AG09319 (cell line): ENCODE measurements at places on chromosomes 2 and 18.

- DNase-seq: no peak
Measured at GRCh38 chr2:109370399-109371035, 241.5 kb downstream of the SH3RF3 start.

- DNase-seq: no peak
Measured at GRCh38 chr2:88950010-88950409, 258.5 kb downstream of the RPIA start.

- DNase-seq: no peak
Measured at GRCh38 chr2:29865512-29865911, 55.9 kb downstream of the ALK start.

DNA sequence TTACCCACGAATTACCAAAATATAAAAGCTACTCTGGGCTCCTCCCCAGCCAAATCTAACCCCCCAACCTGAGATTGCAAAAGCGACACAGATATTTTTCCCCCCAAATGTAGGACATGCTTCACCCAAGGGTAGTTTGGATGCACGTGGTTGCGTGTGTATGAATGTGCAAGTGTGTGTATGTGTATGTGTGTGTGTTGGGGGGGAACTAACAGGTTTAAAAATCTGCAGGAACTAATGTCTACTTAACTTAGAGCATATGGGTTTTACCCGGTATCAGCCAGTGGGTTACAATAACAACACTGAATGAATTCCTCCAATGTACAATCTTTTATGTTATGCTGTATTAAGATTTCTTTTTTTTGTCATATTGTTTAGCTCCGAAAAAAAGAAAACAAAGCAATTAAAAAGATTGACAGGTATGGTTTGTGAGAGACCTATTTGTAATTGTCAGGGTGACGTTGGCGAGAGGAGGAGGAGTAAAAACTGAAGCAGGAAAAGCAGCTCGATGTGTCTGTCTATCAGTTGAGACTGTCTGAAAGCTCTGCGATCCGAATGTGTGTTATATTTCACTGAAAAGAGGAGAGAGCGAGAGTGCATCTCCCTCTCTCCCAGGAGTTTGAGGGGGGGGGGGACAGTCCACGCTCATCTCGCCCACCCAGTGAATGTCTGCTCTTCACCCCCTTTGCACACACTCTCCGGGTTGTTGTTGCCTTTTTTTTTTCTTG, at the start of gene TSHZ1:
Gene TSHZ1 (plus strand): TSS at position 524 of the 728 bp plus-strand sequence. CDS start 1,080 bp downstream, outside the sequence.
- no peak for DNase-seq

DNA sequence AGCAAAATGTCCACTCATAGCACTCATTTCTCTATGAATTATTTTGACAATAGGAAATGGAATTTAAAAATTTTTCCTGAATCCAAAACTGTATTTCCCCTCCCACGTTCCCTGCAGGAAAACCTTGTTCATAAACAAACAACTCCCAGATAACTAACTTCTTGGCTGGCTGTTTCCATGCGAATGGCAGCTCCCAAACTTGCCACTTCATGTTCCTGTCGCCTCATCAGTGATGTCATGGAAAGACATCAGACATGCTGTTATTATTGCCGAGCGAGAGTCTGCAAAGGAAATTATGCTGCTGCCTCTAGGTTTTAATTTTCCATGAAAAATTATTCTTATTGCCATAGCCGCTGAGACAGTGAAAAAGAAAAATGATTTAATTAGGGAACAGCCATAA, 117.0 kb upstream of the RIOK3 start:
- no peak for DNase-seq

GRCh38 chr2:2540406-2540805, 209.3 kb upstream of the MYT1L start:
- no peak for DNase-seq

DNA sequence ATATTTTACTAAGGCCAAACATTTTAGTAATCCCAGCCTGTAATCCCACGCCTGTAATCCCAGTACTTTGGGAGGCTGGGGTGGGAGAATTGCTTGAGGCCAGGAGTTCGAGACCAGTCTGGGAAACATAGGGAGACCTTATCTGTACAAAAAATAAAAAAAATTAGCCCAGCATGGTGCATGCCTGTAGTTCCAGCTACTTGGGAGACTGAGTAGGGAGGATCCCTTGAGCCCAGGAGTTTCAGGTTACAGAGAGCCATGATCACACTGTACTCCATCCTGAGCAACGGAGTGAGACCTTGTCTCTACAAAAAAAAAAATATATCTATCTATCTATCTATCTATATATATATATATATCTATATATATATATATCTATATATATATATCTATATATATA, 19.1 kb downstream of the KLHL23 start:
- no peak for DNase-seq

GRCh38 chr2:202140522-202141252, 67.6 kb downstream of the KIAA2012 start:
- DNase-seq: peak; percentile 34

DNA sequence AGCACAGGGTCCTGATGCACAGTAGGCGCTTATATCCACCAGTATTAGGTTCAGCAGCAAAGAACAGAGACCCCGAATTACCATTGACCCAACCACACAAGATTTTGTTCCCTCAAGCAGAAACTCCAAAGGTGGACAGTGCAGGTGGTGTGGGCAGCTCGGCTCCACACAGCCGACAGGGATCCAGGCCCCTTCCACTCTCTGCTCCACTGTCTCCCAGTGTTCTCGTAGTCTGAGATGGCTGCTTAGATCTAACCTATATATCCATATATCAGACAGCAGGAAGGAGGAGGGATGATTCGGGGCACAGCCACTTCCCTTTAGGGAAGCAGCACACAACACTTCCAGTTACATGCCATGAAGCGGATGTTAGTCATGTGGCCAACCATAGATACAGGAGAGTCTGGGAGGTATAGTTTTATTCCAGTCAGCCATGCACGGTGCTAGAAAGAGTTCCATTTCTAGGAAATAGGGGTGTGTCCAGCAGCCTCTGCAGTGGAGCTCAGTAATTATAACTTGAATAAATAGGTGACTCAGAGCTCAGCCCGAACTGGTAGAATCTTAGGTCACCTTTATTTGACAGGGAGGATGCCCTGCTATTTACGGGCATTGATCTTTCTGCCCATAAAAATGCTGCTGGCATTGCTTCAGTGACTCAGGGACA, 158.9 kb downstream of the TWIST2 start:
- no peak for DNase-seq

GRCh38 chr18:30623401-30624065, 419.0 kb downstream of the DSC3 start:
- no peak for DNase-seq

DNA sequence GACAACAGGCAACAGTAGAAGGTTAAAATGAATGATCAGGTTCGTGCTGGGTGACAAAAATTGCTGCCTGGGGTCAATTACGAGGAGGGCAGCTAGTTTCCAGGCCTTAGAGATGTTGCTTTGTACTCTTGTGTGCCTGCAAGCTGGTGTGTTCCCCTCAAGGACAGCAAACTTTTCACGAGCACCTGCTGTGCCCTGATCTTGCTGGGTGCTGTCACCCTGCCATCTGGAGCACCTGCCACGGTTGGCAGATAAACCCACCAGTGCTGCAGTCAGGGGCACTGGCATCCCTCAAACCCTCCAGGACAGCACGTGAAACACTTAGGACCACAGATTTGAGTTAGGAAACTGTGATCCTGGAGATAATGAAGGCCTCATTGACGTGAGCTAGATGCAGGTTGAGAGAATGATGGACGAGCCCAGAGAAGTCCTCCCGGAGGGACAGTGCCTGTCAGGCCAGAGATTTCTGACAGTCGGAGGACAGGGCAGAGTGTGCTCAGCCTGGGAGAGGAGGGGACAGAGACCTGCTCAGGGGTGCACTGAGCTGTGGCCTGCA, 104.3 kb upstream of the RAB12 start:
- no peak for DNase-seq

DNA sequence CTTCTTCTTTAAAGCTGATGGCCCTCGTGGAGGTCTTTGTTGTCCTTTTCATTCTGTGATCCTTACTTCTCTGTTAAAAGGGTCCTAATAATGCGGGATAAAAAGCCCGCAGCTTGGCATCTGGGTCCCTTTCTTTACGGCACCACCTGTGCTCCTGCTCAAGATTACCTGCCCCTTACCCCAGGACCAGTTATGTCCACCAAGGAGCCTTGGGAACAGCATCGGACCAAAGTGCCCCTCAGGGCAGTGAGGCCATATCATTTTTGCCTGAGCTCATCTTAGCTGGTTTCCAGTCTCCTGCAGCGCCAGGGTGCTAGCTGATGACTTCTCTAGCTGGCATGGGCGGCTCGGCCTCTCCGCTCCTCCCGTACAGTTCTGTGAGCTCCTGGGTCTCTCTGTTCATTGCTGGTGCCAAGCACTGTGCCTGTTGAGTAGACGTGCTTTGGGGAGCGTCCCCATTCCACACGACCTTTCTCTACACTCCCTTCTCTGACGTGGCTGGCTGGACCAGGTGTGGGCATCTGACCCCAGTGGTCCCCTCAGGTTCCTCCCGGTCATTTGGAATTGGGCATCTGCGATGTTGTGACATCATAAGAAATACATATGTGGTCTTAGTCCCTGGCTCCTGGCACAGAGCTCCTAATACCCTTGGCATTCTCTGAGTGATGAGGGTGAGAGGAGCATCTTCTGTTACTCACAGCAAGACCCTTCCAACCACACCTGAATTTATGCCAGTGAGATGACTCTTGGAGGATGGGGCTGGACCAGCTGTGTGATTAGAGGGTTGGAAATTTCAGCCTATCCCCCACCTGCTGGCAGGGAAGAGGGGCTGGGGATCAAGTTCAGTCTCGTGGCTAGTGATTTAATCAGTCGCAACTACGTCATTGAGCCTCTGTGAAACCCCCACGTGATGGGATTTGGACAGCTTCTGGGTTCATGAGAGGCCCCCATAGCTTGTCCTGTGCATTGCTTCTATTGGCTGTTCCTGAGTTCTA, 134.2 kb upstream of the HS6ST1 start:
- no peak for DNase-seq

- no peak for DNase-seq
Measured at GRCh38 chr2:170204298-170204951, 26.5 kb downstream of the MYO3B start.

DNA sequence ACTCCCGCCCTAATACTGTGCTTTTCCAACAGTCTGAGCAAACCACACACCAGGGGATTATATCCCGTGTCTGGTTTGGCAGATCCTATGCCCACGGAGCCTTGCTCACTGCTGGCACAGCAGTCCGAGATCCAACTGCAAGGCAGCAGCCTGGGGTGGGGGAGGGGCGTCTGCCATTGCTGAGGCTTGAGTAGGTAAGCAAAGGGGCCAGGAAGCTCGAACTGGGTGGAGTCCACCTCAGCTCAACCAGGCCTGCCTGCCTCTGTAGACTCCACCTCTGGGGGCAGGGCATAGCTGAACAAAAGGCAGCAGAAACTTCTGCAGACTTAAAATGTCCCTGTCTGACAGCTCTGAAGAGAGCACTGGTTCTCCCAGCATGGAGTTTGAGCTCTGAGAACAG, 44.2 kb downstream of the LNPK start:
- DNase-seq: no peak

- DNase-seq: no peak
Measured at GRCh38 chr2:58131191-58132011, 84.8 kb downstream of the VRK2 start.

DNA sequence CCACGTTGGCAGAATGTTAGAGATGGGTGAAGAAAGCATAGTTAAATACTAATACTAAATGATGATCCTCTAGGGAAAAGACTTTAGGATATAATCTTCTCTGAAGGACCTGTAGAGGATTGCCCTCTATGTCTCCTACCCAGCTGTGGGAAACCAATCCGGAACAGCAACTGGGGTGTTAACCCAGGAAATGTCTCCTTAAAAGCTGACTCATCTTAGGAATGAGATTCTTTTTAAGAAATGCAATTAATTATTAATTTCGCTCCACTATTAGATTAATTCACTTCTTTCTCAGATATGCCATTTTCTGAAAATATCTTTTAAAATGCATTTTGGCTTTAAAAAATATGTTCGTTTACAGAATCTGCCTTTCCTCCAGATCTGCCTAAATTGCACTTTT, 7.4 kb downstream of the SCN3A start:
- no peak for DNase-seq

DNA sequence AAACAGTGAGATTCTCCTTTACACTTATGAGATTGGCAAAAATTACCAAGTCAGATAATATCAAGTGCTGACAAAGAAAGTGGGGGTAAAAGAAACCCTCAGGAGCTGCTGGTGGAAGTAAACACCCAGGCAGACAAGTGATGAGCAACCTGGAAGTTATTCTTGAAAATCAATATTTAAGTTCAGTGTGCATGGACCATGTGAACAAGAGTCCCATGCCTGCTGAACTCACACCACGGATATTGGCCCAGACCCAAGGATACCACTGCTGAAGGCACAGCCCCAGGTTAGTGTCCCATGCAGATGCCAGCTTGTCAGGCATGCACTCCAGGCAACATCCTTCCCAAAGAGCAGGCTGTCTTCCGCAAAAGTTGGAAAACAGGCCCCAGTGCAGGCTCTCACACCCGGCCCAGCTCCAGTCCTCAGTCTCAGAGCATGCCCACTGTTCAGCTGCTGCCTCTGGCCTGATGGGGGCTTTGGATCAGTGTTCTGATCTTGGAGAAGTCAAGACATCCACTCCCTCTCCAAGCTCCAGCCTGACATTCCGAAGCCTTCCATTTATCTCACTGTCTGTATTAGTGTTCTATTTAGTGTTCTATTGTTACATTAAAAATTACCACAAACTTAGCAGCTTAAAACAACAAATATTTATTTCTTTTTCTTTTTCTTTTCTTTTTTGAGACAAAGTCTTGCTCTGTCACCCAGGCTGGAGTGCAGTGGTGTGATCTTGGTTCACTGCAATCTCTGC, 70.0 kb downstream of the HS1BP3 start:
- no peak for DNase-seq

- DNase-seq: no peak
Measured at GRCh38 chr18:78612318-78612717, 367.3 kb upstream of the SALL3 start.

GRCh38 chr2:108855194-108855593, 68.6 kb downstream of the CCDC138 start:
- DNase-seq: no peak

- DNase-seq: no peak
Measured at GRCh38 chr18:49500201-49500921, 13.3 kb upstream of the C18orf32 start.

- no peak for DNase-seq
Measured at GRCh38 chr18:76098674-76099411, 396.2 kb downstream of the ZNF516 start.

GRCh38 chr2:230312638-230313037, 14.4 kb upstream of the SP140L start:
- no peak for DNase-seq

- DNase-seq: no peak
Measured at GRCh38 chr2:221883976-221884375, 311.9 kb upstream of the EPHA4 start.

GRCh38 chr2:147045113-147045512, 799.7 kb upstream of the ACVR2A start:
- DNase-seq: no peak

GRCh38 chr2:235573331-235574221, 79.7 kb downstream of the AGAP1 start:
- DNase-seq: no peak
